ENCODE measurements at places on chromosomes 5 and 9. TPM values are rescaled to one million over a fixed set of nuclear protein-coding genes. Genes with fewer than 3 reads are reported as not detected.

The KLHL3 gene
- total RNA-seq = 3.3 TPM

DNA sequence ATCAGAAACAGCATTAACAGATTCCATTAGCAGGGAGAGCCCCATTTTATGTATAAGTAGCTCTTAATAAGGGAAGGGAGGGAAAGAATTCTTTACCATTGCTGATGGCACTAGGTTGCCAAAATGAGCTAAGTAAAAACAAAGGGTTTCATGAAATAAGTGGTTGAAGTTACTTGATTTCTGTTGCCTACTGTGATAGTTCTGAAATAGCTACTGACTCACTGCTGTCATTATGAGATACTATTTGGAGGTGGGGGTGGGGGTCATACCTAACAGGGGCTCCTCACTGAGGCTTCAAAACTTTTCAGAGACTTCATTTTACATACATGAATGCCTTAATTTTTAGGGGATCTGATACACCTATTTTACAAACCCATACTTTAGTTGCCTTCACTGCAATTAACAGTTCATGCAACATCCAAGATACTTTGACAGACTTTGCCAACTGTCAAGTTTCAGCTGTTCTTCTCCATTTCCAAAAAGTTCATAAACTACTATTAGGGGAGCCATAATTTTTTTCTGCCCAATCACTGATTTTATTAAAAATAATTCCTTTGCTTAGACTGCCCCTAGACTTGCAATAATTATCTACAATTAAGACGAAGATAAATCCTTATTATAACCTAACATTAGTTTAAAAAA is 4.6 kb downstream of the HOMER1 start:
- DNase-seq = no peak

DNA sequence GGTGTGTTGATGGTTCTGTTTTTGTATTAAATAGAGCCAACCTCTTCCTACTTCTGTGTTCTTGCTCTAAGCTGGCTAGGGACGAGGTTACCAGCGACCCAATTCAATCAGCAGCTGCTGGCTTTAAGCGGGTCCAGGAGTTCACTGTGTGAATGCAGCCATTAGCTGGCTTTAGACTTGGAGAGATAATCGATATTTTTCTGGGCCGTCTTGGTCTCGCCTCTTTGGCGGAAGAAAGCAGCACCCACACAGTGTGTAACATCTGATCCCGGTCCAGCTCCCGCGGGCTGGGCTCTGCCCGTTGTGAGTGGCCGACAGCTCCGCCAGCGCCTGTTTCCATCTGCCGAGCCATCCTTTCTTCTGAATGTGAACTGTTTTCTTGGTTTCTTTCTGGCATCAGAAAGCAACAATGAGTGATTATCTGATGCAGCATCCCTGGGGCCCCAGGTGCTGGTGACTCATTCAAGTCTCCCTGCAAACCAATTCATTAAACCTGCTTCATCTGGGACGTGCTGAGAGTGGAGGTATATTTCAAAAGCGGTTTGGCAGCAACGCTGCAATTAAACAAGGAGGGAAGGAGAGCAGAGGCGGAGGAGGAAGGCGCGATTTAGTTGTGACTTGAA is 90.8 kb upstream of the IRX4 start:
- DNase-seq = no peak

- DNase-seq = no peak
Measured at GRCh38 chr5:133480866-133481265, 131.5 kb downstream of the FSTL4 start.

DNA sequence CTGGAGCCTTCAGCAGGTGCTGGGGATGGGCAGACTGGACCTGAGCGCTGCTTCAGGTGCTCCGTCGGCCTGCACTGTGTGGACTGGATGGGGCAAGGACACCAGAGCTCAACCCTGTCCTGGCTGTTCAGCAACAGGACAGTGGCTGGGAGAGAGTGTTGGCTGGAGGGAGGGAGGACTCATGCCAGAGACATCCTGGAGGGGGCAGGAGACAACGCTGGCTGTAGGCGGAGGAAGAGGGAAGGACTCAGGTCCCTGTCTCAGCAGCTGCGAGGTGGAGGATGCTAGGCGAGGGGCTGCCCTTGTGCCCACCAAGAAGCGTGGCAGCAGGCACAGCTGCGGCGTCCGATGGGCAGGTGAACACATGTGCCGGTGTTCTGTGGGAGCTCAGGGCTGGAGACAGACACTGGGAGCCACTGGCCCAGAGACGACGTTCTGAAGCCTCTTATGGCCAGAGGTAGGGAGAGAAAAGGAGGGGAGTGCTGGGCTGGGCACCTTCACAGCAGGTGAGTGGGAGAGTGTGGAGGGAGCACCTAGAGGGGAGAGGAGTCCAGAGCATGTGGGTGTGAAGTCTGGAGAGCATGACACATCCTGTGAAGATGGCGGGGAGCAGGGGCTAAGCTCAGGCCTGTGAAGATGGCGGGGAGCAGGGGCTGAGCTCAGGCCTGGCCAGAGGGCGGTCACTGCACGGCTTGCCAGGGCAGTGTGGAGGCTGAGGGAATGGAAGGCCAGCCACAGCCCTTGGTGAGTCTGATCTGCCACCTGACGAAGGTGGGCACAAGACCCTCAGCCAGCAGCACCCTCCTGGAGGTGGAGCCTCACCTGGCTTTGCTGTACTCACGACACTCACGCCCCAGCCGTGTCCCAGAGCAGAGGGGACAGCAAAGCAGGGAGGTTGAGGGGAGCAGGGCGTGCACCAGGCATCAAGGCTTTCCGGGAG is 79.1 kb upstream of the FCN1 start:
- no peak for DNase-seq

The CDHR2 gene
- 1.1 TPM for total RNA-seq

The MVB12B gene
- total RNA-seq = 13.1 TPM

- no peak for DNase-seq
Measured at GRCh38 chr5:52864371-52864770, 76.7 kb downstream of the ITGA1 start.
